IMR-90 (cell line): ENCODE measurements at places on chromosomes 7 and 10.

DNA sequence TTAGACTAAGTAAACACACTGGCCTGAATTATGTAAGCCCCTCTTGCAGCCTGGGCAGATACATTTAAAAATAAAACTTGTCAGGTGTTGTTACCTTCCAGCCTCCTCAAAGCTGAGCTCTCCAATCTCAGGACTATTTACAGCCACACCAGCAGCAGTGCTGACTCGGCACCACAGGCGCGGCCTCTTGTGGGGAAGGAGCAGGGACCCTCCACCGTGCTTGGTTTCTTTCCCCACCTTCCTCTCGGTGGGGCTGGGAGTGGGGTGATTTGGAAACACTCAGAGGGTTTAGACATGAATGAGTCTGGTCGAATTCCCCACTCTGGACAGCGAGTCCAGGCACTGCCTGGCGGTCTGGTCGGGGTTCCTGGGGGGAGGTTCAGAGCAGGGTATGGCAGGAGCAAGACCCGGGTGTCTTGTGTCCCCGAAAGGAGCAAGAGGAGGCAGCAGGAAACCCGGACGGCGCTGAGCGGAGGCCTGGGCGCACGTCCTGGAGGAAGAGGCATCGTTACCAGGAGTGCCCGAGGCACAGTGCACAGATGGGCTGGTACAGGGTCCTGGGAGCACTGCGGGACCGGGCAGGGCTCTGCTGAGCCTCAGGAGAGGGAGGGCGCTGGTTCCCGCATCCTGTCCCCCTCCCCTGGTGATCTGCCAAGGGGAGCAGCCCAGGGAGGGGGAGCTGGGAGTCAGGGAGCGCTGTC lies 29.2 kb upstream of the CFAP46 start:
- no peak for DNase-seq

DNA sequence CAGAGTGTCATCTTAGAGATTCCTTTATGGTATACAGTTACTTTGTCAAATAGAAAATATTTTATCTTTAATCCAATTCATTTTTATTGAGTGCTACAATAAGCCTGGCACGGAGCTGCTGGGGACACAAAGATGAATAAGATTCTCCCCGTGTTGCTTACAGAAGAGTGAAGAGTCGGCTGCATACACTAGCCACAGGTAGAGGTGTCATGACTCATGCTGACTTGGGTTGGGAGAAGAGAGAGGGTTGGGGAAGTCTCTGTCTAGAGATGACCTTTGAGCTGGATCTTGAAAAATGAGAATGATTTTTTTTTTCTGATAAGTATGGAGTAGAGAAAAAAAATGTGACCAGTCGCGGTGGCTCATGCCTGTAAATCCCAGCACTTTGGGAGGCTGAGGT lies 289.9 kb upstream of the CELF2 start:
- no peak for DNase-seq

DNA sequence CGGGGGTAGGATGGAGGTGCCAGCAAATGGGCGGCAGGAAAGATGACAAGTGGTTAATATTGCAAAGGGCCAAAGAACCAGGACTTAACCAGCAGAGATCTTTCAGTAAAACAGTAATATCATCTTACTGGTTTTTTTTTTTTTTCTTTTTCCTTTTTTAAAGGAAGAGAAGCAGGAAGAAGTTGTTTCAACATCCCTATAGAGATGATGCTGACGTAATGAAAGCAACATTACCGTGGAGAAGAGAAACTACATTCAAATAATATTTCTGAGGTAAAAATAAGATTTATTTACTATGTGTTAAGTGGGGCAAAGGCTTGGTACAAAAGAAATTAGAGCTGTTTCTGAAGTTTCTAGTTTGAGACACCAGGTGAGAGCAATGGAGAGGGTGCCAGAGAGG lies 11.0 kb downstream of the MINDY3 start:
- DNase-seq = no peak

DNA sequence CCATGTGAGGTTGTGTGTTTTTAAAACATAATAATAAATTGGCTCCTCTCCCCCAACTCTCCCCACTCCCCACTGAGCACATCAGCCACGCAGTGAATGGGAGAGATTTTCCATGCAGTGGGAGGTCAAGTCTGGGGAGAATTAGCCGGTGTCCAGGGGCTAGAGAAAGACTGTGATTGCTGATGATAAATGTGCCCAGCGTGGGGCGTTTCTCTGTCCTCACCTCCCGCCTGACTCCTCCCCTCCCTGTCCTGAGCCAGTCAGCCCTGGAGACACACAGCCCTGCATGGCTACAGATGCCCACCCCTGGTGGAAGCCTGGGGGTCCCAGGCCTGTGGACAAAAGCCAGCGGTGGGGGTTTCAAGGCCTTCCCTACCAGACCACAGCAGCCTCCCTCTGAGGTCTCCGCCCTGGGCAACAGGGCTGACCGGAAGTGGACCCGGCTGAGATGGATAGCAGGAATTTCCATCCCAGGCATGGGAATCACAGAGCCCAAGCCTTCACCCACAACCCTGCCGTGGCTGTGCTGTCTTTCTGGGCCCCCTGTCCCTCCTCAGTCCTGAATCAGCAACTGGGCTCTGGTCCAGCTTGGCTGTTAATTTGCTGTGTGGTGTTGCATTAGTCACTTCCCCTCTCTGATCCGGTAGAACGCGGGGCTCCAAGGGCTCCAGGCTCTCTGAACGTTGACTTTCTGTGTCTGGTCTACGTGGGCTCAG lies 46.8 kb upstream of the SLC29A3 start:
- peak; percentile 80 for DNase-seq

GRCh38 chr7:20439416-20440185 lies 108.9 kb downstream of the ITGB8 start:
- no peak for DNase-seq

DNA sequence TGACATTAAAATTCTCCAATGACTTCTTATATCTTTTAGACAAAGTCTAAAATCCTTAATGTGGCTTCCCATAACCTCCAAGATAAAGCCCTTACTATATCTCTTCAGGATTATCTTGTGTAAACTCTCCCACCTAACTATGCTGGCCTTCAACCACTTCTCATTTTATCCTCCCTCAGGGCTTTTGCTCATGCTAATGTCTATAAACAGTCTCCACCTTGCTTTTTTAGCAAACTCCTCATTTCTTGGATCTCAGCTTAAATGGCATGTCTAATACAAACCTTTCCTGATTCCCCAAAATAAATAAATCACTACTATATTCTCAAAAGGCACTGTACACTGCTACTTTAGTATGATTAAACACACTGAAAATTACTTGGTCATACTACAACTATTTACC lies 181.2 kb downstream of the LRRN3 start:
- peak; percentile 25 for DNase-seq
